ENCODE measurements at places on chromosomes 3 and 15.

GRCh38 chr15:58758141-58758540, 8.6 kb upstream of the ADAM10 start:
- H3K27ac ChIP-seq = no peak overlapping the region
- H3K36me3 ChIP-seq = no peaks in the 10 kb centered on the region
- H3K4me1 ChIP-seq = no peaks in the 10 kb centered on the region
- H3K27me3 ChIP-seq = no peaks in the 10 kb centered on the region

DNA sequence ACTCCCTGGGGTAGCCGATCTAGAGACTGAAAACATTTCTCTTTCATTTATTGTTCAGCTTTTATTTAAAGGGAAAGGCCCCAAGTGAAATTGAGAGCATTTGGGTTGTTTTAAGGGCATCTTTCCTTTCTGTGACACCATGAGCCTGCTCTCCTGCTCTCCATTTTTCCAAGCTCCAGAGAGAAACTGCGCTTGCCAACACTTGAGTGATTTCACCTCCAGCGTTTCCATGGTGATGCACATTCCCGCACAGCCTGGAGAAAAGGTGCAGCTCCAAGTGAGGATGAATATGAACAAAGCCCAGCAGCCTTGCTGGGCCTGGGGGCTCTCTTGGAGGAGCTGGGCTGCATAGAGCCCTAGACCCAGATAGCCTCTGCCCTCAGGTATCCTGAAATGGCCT, 159.2 kb upstream of the PPP2R3A start:
- H3K36me3 ChIP-seq = no peaks in the 10 kb centered on the region
- DNase-seq = no peak
- H3K4me3 ChIP-seq = no peak overlapping the region

DNA sequence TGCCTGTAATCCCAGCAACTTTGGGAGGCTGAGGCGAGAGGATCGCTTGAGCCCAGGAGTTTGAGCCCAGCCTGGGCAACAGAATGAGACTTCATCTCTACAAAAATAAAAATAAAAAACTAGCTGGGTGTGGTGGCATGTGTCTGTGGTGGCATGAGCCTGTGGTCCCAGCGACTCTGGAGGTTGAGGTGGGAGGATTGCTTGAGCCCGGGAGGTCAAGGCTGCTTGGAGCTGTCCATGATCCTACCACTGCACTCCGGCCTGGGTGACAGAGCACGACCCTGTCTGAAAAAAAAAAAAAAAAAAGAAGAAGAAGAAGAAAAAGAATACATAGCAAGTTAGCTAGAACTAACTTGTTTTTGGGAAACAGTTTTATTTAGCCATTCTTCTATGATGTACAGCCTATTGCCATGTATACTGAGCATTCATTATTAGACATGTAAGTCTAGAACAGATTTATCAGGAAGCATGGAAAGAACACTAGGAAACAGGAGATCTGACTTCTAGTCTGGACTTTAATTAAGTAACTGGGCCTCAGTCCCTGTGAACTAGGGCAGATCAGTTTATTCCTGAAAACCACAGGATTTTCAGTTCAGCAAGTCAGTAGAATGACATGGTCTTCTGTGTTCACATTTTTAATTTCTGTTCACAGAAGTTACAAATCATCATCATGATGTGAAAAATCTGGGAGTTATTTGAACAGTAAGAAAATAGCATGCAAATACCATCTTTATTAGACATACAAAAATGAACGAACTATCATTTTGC, 65.5 kb downstream of the KAT2B start:
- no peak for DNase-seq
- no peaks in the 10 kb centered on the region for H3K4me1 ChIP-seq
- no peaks in the 10 kb centered on the region for H3K27me3 ChIP-seq
- H3K4me3 ChIP-seq = no peak overlapping the region
- no peaks in the 10 kb centered on the region for H3K36me3 ChIP-seq
- no peak overlapping the region for H3K27ac ChIP-seq

- no peak overlapping the region for H3K27ac ChIP-seq
- H3K4me1 ChIP-seq = no peaks in the 10 kb centered on the region
- DNase-seq = no peak
- no peaks in the 10 kb centered on the region for H3K36me3 ChIP-seq
These were observed 283.7 kb upstream of the ICE2 start for GRCh38 chr15:60762638-60763037.

DNA sequence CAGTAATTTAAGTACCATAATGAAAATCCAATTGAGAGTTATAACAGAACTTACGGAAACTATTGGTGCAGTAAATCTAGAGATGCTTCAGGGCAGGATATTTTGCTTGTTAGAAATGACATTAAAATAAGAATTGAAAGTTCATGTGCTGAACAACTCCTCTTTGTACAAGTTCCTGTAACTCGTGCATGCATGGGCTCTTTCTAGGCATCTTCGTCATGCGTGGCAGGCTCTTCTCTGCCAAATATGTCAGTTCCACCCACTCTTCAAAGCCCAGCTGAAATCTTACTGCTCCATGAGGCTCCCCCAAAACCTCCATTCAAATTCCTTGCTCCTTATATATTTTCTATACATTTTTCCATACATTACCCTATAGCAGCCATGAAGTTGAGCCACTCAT, 48.7 kb downstream of the FBN1 start:
- no peaks in the 10 kb centered on the region for H3K27me3 ChIP-seq
- H3K4me1 ChIP-seq = no peaks in the 10 kb centered on the region
- H3K27ac ChIP-seq = no peak overlapping the region
- no peak for DNase-seq
- H3K4me3 ChIP-seq = no peak overlapping the region
- H3K36me3 ChIP-seq = no peaks in the 10 kb centered on the region
